Activated CD4-positive, alpha-beta T cell treated with anti-CD3 and anti-CD28 coated beads, Interleukin-2, amount 50 U/mL, for 4 hours (primary cell): ENCODE measurements at places on chromosomes 13 and 19.

- no peak for DNase-seq
Observed at GRCh38 chr19:4969292-4969771, 419 bp downstream of the KDM4B start.

DNA sequence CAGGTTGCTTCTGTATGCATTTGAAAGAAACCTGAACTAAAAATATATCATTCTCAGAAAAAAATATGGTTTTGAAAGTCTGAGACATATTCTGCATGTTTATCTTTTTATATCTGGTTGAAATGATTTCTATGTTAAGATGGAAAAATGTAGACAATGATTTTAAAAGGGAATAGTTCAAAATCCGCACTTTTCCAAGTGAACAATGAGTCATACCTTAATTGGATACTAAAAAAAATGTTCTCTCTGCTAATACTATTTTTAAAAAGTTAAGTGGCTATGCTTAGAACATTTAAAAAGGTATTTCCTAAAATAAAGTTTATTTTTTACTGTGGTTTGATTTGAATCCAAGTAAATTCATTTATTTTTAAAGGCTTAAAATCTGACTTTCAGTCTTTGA lies 801.4 kb downstream of the SLITRK6 start:
- DNase-seq = no peak

- no peak for DNase-seq
Observed at GRCh38 chr19:15240515-15240914, 8.3 kb upstream of the EPHX3 start.

DNA sequence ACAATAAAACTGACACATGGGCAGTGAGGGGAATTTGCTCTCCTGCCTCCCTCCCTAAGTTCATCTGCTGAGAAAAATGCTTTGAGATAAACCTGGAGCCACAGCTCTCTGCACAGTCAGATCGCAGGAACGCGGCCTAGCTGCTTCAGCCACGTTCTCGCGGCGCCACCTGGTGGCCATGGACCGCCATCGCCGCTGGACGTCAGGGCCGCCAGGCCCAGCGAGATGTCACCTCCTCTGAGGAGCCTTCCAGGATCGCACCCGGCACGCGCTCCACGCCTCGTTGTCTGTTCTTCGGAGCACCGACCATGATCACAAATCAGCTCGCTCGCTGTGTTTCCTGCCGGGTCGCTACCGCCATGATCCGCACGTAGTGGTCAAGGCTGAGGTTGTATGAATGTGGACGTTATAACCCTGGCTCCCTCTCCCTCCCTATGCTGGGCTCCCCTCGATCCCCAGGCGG lies 20.6 kb upstream of the USP29 start:
- DNase-seq = peak; percentile 32

DNA sequence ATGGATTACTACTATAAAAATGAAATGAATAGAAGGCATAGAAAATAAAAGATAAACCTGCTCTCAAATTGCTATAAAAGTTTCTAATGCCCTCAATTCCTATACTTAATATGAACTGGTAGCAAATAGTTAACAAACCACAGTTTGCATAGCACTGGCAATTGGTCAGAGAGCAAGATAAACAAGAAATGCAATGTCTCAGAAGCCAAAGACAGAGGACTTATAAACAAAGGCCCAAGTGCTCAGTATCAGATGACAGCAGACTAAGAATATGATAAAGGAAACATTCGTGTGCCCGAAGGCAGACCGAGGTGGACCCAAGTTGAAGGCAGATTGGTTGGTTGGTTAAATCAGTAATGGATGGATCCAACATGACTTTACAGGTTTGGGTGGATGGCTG lies 50.6 kb downstream of the IPO5 start:
- DNase-seq = no peak

GRCh38 chr19:34051255-34051654 lies 121.0 kb upstream of the LSM14A start:
- no peak for DNase-seq

- DNase-seq = no peak
Observed at GRCh38 chr19:33660410-33661124, 38.8 kb downstream of the CHST8 start.

DNA sequence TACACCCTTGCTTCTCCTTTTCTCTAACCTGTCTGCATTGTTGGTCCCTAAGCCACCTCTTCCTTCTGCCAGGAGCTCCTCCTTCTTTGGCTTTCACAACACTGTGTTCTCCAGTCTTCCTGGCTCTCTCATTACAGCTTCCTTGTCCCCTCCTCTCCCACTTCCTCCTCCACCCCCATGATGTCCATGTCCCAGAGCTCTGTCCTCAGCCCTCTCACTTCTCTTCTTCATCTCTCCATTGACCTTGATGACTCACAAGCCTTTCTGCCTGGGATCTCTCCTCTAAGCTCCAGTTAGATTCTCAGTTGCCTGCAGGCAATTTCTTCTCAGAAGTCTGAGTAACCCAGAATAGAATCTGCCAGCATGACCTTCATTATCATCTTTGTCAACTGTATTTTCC lies 100.3 kb upstream of the WASF3 start:
- DNase-seq = no peak

GRCh38 chr13:29909975-29910674 lies 59.7 kb upstream of the UBL3 start:
- DNase-seq = no peak

- DNase-seq = no peak
Observed at GRCh38 chr13:48515732-48516131, 17.1 kb downstream of the RCBTB2 start.

DNA sequence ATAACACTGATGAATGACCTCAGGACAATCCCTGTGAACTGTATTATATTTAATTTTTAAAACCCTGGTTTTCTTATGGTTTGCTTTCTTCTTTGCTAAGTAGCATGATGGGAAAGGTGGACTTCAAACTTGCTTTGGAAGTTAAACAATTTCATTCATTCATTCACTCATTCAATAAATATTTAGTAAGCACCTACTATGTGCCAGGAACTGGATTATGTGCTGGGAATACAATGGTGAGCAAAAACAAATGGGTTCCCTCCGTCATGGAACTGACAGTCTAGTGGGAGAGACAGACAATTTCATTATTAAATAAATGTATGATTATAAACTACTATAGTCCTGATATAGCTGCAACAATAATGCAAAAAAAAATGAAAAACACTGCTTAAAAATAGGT lies 70.3 kb downstream of the USP12 start:
- no peak for DNase-seq

DNA sequence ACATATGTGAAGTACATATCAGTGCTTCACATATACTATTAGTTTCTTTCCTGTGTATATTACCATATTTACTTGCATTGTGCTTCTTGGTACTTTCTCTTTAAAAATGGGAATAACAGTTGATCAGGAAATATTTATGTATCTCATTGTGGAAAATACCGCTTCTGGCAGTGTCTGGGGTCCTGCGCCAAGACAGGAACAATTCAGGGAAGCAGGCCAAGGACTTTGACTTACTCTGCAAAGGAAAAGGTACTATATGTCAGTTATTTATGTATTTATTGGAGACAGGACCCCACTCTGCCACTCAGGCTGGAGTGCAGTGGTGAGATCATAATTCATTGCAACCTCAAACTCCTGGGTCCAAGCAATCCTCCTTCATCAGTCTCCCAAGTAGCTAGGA lies 57.7 kb upstream of the NBEA start:
- DNase-seq = no peak

DNA sequence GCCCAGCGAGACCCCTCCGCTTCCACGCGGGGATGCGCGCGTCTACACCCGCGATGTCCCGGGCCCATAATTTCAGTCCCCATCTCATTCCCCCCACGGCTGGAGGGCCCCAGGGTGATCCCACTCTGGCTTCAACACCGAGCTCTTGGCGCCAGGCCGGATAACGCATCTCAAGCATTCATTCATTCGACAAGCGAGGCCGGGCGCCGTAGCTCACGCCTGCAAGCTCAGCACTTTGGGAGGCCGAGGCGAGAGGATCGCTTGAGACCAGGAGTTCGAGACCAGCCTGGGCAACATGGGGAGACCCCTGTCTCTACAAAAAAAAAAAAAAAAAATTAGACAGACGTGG lies 5.9 kb downstream of the ANGPTL6 start:
- DNase-seq = no peak

DNA sequence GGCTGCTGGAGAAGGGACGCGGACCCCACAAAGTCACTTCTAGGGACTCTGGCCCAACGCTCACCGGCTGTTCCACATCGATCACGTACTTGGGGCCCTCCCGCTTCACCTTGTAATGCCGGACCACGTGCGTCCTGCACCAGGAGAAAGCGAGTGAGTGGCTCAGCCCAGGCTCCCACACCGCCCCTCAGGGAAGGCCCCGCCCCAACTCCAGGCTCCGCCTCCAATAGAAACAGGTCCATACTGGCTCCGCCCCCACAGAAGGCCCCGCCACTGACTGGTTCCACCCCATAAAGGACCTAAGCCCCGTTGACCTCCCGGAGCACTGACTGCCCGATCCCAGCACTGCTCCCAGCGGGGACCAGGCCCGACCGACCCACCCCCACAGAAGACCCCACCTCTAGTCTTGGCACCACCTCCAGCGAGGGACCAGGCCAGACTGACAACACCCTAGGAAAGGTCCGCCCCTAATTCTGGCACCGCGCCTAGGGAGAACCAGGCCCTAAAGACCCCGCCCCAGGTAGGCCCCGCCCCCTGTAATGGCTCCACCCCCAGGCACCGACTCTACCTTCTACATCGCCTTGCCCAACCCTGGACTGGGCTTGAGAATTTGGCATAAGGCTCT lies 11.3 kb downstream of the STAP2 start:
- DNase-seq = peak; percentile 61
